PC-3 (cell line): ENCODE measurements at places on chromosomes 1 and 21.

DNA sequence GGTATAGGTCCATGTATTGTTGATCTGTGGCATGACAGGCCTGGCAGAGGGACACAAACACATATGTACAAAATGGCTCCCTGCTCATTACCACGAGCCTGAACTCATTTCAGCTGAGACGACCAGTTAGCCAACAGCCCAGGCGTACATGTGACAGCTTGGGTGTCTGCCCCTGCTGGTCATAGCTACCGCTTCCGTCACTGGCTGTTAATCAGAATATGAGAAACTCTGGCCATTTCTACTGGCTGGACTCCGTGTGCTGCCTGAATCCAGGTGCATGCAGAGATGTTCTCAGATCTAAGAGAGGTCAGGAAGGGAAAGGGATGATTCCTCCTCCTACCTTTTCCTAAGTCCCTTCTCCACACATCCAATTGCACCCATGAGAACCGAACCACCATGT lies 144.5 kb downstream of the PBX1 start:
- no peak for DNase-seq

GRCh38 chr1:232477728-232478127 lies 152.2 kb downstream of the SIPA1L2 start:
- peak; percentile 99 for DNase-seq

DNA sequence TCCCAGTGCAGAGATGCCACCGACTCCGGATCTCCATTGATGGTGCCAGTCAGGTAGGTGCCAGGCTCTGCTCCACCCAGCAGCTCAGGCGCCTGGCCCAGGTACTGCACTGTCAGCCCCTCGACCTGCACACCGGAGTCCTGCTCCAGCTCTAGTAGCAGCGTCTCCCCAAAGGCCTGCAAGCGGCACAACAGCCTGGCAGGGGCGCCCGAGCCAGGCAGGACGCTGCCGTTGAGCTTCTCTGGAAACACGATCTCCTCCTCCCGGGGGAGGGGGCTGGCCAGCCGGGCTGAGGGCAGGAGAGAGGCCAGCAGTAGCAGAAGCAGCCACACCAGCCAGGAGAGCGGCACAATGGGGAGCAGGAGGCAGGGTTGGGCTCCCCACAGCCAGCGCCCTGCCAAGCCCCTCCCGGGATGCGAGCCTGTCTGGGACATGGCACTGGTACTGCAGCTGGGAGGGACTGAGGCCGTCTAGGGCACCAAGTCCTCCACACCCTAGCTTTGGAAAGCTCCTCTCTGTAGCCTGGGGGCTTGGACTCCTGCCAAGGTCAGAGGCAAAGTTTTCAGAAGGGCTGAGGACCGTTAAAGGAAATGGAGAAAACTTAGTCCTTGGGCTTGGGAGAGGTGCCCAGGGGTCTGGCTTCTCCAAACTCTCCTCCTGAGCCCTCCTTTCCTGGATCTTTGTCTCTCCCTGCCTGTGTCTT lies 509 bp downstream of the ADAMTS4 start:
- DNase-seq: peak; percentile 44

DNA sequence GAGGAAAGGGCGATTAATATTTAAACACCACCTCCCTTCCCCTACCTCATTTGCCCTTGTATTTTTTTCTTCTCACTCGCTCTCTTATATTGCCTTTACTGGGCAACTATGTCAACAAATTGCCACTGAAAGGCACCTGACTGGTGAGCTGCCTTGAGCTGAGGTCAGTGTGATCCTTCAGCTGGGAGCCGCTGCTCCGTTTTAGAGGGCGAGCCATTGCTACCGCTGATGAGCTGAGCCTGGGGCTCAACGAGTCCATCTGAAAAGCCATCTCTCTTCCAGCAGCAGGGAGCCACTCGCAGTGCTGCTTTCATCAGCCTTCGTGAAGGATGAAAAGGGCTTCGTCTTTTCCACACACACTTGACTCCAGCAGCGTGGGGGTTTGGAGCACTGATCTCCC lies 108.0 kb upstream of the KIF26B start:
- no peak for DNase-seq

- DNase-seq: no peak
These were observed 139.5 kb upstream of the HMGB4 start for GRCh38 chr1:33724348-33724747.

DNA sequence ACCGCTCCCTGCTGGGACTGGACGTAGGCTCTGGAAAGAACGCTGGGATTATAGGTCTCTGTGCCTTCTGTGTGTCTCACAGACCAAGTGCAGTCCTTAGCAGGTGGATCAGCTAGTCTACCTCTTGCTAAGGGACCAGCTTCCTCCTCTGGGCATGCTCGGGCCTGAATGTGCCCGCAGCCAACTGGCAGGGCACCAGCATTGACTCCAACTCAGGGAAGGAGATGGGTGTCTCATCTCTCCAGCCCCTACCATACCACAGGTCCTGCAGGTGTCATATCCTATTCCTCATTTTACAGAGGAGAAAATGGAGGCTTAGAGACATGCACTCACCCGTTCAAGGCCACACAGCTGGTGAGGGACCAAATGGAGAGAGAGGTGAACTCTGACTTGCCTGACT lies 340.2 kb downstream of the PTPRU start:
- DNase-seq: peak; percentile 5

- no peak for DNase-seq
These were observed 65.5 kb downstream of the LTN1 start for GRCh38 chr21:28927130-28927529.

DNA sequence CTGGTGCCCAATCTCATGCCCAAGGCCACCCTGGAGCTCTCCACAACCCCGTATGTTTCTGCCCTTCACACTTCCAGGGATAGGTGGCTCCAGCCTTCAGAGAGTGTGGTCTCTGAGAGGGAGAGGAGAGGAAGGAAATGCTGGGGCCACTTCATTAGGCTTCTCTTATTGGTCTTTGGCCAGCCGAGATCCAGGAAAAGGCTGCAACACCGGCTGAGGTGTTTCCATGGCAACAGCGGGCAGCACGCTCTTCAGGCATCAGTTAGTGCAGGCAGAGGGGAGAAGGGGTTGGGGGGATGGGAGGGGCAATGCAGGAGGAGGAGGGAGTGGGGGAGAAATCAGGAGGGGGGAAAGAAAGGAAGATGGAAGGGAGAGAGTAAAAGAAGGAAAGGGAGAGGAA lies 275.1 kb upstream of the GJB5 start:
- DNase-seq: no peak

- no peak for DNase-seq
These were observed 197.5 kb downstream of the BRINP2 start for GRCh38 chr1:177368255-177368654.

DNA sequence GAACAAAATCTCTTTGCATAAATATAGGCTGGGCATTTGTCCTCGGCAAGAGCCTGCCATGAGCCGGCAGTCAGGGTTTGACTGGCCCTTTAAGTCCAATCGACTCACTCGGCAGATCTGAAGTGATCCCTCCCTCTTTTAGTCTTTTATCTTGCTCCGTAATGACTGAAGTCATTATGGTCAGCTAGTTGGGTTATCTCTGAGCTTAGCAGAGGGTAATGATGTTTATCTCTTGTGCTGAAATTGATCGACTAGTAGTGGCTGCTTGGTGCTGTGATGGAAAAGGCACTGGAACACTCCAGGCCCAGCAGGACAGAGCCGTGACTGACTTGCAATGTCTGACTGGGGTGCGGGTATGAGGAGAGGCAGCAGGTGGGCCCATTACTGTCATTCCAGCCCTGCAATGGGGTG lies 468 bp upstream of the ABCA4 start:
- DNase-seq: no peak

DNA sequence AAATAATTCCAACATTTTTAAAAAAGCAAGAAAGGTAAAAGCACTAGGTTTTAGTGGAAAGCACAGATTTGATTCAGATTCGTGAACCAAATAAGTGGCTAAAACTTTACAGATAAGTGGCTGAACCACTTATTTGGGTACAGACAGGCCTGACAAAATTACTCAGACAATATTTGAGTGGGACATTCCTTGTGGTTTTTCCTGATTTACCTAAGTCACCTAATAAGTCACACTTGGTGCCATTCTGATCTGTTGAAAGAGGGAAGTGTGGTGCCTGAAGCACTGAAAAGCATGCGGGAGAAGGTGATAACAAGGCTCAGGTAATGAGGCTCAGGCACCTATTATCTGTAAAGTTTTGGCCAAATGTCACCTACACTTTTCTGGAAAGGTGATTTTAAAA lies 81.6 kb upstream of the CD55 start:
- DNase-seq: no peak

DNA sequence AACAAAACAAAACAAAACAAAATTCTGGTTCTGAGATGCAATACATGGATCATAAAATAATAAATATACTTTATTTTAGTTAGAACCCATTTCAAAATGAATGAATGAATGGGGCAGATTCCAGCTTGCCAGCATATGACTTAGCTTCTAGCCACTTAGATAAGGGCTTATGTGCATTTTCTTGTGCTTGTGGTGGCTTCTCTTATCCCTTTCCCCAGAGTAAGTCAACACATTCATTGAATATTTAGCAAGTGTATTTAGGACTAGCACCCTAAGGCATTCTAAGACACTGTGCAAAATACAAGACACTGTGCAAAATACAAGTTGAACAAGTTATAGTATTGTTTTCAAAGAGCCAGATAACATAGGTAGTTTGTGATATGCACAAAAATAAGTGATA lies 4.7 kb downstream of the ADIPOR1 start:
- DNase-seq: no peak

- DNase-seq: no peak
These were observed 490.9 kb downstream of the NPHP4 start for GRCh38 chr1:5501206-5501930.

DNA sequence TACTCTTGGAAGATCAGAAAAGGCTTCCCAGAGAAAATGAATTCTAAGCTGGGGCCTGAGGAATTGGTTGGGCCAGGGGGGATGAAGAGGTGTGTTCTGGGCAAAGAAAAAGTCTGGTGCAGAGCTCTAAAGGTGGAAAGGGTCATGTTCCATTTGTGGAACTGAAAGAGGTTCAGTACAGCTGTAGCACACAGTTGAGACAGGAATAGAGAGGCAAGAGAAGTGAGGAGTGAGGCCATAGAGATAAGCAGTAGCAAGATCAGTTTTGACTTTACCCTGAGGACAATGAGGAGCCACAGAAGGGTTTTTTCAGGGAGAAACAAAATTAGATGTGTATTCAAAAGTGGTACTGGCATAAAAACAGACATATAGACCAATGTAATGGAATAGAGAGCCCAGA lies 30.3 kb upstream of the MUTYH start:
- no peak for DNase-seq
